ENCODE measurements at places on chromosomes 13 and 19.

- DNase-seq, result no peak
These were observed 6.6 kb downstream of the ACP4 start for GRCh38 chr19:50796634-50797428.

DNA sequence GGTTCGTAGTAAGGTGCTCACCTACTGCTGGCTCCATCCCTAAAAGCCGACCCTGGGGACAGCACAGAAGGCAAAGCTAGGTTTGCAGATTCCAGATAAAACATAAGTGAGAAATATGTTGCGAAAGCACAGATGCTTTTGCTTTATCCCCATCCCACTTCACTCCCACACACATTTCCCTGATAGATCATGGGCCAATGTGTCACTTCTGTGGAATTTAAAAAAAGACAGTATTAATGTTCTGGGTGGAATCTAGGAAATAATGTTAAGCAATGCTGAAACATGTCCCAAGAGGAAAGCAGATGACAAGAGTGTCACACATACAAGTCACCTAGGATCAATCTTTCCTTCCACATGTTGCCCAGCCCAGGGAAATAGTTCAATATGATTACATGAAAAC is 661.0 kb upstream of the MIR17HG start:
- no peak for DNase-seq

DNA sequence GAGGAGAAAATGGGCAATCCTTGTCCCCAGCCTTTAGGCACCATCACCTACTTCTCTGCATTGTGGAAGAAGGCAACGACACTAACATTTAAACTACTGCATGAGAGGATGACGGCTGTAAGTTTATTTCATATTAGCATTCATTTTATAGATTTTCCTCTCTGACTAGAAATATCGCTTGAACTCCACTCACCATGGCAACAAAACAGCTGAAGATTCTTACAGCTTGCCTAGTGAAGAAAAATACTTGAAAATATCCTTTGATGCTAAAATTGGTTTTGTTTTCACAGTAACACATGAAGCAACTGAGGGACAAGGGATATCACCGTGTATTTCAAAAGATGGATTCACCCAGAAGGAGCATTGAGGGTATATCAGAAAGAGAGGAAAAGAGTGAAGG is 284.3 kb downstream of the LIG4 start:
- DNase-seq, result no peak

GRCh38 chr13:74986609-74987008 is 495.4 kb downstream of the TBC1D4 start:
- DNase-seq, result no peak

GRCh38 chr19:33795370-33796163 is 1.1 kb upstream of the KCTD15 start:
- DNase-seq, result peak; percentile 86
